ENCODE measurements at places on chromosomes 3 and 15.

DNA sequence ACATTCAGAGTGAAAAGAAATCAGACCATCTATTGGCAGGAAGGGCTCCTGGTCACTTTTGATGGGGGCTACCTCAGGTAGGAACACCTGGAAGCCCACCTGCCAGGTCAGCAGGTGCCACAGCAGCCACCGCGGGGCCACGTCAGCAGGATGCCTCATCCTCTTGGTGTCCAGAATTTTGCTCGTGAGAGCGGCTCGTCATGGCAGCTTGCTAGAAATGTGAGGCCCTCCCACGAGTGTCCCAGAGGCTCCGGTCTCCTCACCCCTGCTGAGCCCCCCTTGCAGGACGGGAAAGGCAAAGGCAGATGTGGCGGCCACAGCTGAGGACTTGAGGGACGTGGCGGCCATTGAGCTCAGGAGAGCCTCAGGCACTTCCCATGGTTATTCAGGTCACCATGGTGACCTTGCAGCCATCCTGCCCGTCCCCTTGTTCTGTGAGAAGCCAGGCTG lies 129.4 kb downstream of the LRRK1 start:
- DNase-seq: no peak

GRCh38 chr3:23691357-23691895 lies 114.3 kb upstream of the UBE2E1 start:
- DNase-seq: no peak

- DNase-seq: no peak
These were observed 46.8 kb downstream of the COL6A5 start for GRCh38 chr3:130392266-130392665.

DNA sequence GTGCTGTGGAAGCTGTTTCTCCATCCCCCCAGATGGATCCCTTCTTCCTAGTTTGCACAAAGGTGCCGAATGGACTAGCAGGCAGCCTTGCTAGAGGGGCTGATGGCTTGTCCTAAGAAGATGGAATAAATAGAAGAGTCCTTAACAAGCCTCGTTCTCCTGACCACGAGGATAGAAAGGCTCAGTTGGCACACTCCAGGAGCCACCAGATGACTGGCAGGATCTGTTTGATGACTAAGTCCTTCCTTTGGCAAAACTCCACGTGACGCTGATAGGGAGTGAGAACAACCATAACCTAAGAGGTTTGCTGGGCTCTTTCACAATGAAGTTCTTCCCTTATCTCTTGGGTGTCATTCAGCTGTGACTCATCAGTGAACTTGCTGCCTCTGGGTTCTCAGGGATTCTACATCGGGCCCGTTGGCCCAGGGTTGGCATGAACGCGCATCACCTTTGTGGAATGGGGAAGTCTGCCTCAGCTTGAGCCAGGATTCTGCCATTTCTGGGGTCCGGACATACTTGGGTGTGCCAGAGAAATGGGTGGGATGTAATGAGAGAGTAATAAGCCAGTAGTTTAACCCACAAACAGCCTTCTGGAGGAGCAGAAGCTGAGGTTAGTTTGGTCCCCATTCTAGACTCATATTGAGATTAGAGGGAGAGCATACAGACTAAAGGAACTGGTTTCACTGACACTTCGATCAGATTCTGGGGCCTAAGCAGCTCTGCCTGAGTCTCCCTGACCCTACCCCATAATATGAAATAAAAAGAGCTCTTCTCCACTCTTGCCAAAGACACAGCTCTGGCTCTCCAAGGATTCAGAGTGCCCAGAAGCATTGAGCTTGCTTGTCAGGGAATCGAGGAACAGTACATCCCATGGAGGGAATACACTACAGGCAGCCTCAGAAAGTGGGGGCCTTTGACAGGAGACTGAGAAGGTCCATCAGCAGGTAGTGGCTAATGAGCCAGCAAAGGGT lies 2.0 kb upstream of the MELTF start:
- DNase-seq: no peak

GRCh38 chr15:69663982-69664381 lies 211.4 kb downstream of the RPLP1 start:
- no peak for DNase-seq

Data from NCI-H510A (cell line).